CD4-positive, alpha-beta T cell treated with Interleukin-4 for 1 hour (primary cell): ENCODE measurements at places on chromosomes 16 and 17.

GRCh38 chr16:50253514-50253910 lies 12.8 kb upstream of the ADCY7 start:
- no peak for DNase-seq

DNA sequence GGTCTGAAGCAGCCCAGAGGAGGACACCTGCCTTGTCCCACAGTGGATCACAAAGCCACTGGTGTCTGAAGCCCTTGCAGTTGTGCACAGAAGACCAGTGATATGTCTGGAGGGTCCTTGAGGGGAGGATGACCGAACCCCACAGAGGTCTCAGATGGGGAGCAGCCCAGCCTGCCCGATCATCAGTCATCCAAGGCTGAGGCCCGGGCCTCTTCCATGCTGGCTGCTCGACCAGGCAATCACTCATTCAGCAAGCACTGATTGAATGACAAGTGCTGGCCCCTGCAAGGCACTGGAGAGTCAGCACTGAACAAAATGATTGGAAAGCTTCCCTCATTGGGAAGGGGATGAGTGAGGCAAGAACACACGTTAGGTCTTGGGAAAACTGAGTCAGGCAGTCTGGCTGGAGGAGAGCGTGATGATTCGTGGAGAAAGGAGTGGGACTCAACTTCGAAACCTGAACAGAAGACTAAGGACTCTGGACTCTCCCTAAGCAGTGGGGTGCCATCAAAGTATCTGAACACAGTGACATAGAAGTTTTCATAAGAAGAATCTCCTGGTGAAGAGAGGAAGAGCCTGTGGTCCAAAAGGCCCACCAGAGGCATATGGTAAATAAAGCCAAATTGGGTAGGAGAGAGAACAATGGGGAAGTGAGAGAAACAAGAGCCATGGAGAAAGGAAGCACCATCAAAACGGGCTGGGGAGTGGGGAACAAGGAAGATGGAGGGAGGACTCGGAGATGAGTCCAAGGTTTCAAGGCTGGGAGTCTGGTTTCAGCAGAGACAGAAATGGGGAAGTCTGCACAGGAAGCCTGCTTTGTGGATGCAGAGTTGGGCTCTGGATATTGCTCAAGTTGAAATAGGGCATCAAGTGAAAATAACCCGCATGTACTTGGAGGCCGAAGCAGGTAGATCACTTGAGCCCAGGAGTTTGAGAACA lies 10.2 kb downstream of the PIK3R5 start:
- peak; percentile 54 for DNase-seq

DNA sequence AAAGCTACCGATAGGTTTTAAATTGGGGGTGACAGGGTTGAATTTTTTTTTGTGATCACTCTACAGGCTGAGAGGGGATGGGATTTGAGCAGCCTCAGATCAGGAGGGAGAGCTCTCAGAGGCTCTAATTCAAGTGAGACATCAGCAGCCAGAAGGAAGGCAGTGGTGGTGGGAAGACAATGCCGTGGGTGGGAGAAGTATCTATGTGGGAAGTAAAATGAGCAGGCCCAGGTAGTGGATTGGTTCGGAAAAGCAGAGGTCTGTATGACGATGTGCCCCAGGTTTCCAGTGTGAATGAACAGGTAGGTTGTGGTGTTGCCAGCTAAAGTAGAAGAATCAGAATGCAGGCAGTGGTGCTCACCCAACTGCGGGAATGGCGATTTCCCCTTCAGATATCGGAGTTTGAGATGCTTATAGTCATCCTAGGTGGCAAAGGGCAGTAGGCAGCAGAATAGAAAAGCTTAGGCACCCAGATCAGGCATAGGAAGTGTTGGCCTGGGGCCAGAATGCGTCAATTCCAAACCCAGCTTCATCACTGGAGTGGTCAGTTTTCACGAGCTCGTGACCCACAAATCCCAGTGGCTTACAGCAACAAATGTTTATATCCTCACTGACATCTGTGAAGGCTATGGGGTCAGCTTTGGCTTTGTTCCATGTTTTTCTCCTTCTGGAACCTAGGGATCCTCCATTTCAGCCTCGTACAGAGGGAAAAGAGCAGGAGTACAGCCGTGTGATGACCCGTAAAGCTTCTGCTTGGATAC lies 24.0 kb downstream of the MEOX1 start:
- no peak for DNase-seq

DNA sequence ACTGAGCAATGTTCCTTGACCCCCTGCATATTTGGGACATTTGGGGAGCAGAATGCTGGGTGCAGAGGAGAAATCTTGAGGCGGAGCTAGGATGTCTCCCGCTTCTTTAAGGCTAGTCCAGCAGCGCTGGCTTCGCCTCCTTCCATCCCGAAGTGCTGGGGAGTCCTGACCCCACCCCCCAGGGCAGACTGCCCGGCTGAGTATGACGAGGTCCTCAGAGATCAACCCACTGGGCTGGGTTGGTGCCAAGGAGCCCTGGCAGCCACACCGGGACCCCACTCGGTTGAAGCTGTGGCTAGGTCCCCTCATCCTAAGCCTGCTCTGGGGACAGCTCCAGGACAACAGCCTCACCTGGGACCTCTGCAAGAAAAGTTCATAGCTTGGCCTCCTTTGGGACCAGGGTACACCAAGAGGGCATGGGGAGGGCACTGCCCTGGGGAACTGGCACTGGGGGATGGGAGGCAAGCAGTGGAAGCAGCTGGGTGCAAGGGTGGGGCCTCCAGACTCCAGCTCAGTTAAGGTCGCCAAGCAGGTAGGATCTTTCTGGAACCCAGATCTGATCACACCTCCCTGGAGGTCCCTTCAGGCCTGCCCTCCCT lies 11.0 kb downstream of the RHBDF2 start:
- no peak for DNase-seq

DNA sequence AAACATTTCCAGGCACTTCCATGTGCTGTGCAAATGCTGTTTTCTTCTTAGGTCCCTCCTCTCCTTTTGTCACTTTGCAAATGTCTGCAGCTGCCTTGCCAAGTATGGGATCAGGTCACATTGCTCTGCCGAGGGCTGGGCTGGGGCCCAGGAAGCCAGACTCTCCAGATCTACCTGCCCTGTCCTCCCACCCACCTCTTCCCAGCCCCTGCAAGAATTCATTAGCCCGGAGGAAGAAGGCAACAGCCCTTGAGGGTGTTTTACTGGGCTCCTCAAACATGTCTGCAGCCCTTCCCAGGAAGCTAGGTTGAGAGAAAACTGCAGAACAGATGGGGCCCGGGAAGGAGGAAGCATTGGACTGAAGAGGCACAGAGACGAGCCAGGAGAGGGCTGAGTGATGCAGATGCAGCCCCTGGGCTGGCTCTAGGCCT lies 47.1 kb downstream of the WSB1 start:
- no peak for DNase-seq

DNA sequence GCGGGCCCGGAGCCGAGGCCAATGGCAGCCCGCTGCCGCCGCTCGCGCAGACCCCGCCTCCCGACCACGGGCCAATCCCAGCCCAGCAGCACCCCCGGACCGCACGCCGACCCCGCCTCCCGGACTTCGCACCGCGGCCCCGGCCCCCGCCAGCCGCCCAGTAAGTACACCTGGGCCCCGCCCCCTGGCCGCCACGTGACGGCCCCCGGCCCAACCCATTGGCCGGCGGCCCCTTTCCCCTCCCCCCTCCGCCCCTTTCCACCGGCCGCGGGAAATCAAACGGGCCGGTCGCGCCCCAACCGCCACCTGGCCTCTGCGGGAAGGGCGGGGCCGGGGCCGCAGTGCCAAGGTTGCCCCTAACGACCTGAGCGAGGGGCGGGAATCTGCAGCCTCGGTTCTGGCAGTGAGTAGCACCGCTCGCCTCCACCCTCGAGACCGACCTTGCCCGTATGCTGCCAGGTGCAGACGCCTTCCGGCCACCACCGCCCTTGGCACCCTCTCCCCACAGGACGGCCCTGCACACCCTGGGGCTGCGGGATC lies at the start of gene YBX2:
Gene YBX2, minus strand, starts transcription at position 26 of the 540 bp plus-strand sequence. CDS start 139 bp downstream, outside the sequence.
- peak; percentile 85 for DNase-seq

DNA sequence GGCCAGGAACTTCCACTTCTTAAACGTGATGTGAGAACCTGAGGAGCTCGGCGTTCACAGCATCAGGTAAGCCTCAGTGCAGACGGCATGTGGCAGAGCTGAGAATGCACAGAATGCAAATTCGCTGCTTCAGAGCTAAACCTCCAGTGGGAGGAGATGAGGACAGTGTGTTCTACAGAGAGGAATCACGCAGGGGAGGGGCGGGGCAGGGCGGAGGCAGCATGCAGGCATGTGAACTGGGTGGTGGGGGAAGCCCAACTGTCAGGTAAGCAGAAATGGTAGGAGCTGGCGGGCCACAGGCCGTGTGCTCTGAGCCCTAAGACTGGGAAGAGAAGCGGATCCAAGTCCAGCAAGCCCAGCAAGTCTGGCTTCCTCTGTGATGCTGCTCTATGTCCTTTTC lies 94.7 kb downstream of the ZNF778 start:
- DNase-seq = no peak

DNA sequence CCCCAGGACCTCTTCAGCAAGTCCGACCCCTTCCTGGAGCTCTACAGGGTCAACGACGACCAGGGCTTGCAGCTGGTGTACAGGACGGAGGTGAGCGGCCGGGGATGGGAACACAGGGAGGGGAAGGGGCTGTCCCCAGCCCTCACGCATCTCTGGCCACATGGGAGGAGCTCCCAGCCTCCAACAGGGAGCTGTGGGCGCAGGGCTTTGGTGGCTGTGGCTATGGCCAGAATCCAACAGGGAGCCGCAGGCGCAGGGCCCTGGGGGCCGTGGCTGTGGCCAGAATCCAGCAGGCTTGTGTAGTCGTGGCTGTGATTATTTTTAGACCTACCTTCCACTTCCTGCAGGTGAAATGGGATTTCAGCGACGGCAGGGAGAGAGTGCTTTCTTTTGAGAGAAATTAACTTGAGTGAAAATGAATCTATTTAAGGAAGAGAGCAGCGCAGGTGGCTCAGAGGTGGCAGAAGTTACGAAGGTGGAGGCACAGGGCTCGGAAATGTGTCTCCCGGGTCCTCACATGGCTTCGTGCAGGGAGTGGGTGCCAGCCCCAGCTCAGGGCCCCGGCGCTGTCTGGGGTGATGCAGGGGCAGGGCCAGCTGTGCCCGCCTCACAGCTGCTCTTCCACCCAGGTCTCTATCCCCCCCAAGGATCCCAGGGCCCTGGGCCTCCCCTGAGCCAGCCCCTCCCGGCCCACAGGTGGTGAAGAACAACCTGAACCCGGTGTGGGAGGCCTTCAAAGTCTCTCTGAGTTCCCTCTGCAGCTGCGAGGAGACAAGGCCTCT lies 9.4 kb downstream of the CPNE7 start:
- no peak for DNase-seq
